Hematopoietic multipotent progenitor cell treated with erythropoietin and hydrocortisone succinate and interleukin-3 and kit ligand, for 17 days (in vitro differentiated cells): ENCODE measurements at places on chromosomes 13 and 19.
A peak's percentile ranks its signal among the peaks of the same experiment; 100 is the strongest.

- DNase-seq = no peak
Measured at GRCh38 chr19:1857648-1858326, 5.6 kb downstream of the KLF16 start.

- DNase-seq = no peak
Measured at GRCh38 chr13:97241761-97242160, 19.6 kb downstream of the MBNL2 start.

DNA sequence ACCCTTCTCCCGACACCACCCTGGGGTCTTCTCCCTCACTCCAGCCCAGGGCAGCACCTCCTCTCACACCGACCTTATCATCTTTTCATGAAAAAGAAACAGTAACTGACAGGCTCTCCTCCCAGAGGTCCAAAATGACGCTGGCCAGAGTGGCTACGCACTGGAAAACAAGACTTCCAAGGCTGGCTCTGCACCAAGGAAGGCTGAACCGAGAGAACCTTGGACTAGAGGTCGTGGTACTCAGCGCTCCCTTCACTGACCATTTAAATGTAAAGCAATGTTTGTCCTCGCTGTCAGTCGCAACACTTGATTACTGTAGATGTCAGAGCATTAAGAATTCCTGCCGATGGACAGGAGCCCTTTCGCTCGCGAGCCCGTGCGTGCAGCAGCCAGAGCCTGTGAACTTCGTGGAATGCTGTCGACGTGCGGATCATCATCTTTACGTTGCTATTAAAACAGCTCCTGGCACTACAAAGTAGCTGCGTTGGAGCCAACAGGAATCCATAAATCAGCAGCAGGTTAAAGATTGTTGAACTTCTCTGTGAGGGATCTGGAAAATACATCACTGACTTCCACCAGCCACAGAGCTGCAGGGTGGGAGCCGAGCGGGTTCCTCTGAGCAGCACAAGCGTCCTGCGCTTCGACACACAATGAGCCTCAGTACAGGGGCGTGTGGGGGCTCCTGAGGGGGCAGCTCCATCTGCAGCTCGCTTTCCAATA lies 125.5 kb upstream of the MCF2L start:
- no peak for DNase-seq

GRCh38 chr13:76993021-76993420 lies 1.1 kb downstream of the CLN5 start:
- DNase-seq = peak; percentile 35

DNA sequence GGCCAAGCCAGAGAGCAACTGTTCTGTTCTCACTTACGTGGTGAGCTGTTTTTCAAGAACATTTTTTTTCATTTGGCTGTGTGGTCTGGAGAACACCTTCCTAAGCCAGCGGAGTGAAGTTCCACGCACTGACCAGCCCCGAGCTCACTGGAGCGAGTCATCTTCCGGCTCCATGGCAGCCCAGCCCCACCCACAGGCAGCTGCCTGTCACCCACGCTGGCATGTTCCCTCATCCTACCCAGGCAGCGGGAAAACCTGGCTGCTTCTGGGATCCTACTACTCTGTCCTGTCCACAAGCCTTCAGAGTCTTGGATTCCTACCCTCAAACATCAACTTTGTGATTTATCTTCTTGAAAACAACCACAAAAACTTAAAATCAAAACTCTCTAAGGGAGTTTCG lies 76.2 kb downstream of the GGACT start:
- DNase-seq = no peak

GRCh38 chr19:6156033-6156432 lies 20.6 kb downstream of the ACSBG2 start:
- DNase-seq = no peak

GRCh38 chr19:40709817-40710216 lies 6.9 kb downstream of the COQ8B start:
- DNase-seq = no peak

DNA sequence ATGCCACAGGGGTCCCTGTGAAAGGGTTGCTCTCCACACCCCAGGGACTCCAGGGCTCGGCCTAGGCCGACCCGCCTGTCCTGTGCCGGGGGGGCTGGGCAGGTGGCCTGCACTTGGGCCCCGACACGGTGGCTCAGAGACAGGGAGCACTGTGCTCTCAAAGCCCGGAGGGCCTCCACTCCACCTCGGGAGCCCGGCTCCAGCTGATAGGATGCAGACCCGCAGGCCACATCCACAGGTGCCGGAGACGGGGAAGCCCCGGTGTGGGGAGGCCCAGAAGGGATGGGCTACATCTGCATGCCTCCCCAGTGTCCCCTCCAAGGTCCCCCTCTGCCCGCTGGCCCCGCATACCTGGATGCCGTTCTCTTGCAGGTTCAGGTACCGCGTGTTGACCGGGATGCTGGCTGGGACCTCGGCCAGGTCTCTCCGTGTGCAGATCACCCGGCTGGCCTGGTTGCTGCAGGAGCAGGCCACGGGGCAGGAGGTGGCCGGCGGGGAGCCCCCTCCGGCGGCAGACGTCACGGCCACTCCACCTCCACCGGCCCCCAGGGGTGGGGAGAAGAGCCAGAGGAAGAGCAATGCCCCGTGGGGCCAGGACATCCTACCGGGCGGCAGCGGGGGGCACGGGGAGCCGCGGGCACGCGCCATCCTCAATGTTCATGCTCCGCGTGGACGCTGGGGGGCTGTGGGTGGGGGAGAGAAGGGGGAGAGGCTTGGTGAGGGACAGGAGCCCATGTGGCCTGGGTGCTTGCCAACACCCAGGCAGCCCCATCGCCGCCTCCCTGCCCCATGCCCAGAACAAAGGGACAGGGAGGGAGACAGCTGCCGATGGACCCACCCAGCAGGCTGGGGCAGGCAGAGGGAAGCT lies 19.8 kb downstream of the LRRC4B start:
- no peak for DNase-seq

- DNase-seq = no peak
Measured at GRCh38 chr13:26054896-26055295, 3.1 kb upstream of the SHISA2 start.

- DNase-seq = no peak
Measured at GRCh38 chr13:113040031-113040430, 65.6 kb upstream of the F7 start.
